RPMI7951 (cell line): ENCODE measurements at places on chromosomes 13 and 19. TPM values are rescaled to one million over a fixed set of nuclear protein-coding genes. Genes with fewer than 3 reads are reported as not detected.

- DNase-seq = no peak
These were observed 1.1 kb upstream of the ATP11A start for GRCh38 chr13:112688560-112689302.

DNA sequence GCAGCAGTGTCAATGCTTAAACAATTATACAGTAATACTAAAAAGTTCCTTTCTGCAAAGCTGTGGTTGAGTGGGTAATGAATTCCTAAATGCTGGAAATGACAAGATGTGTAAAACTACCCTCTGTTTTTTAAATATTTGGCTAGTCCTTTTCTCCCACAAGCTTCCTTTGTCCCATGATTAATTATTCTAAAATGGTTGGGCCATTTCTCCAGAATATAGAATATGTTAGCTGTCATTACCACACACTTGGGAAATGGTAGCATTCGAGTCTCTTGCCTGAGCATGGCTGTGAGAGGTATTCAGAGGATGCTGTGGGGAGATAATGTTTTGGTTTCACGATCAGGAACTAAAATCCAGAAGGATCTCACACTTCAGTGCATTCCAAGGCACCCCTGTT, 1185.8 kb downstream of the UQCRFS1 start:
- no peak for DNase-seq

DNA sequence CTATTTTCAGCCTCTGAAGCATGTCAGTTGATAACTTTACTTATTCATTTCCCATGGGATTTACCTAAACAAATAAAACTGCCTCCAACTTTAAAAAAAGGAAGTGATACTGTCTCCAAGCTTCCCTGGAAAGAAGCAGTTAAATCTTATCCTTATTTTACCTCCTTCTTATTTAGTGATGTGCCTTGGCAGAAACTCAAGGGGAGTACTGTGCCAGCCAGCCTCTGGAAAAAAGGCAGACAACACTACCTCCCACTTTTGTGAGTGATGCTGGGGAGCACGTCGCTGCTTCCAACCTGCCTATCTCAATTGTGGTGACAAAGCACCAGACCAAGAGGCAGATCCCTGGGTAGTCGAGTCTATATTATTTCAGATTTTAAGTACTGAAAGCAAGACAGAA, 765.6 kb downstream of the DIAPH3 start:
- no peak for DNase-seq

Gene PNMA8B
- not detected in 2 replicates for total RNA-seq

Gene PPM1N
- total RNA-seq = 1.8 and 2.3 TPM in 2 replicates

Gene PSG7
- total RNA-seq = not detected in 2 replicates

Gene MAMSTR
- 0.24 and 0.39 TPM in 2 replicates for total RNA-seq

- DNase-seq = peak; percentile 73
These were observed 122.9 kb downstream of the TSHZ3 start for GRCh38 chr19:31226151-31226935.

GRCh38 chr13:50161052-50161451, 145.8 kb downstream of the KCNRG start:
- peak; percentile 48 for DNase-seq

GRCh38 chr13:105048677-105049076, 1486.8 kb downstream of the EFNB2 start:
- no peak for DNase-seq

- no peak for DNase-seq
These were observed 56.4 kb downstream of the GGACT start for GRCh38 chr13:100532090-100532766.

GRCh38 chr19:2055931-2056836, 5.1 kb upstream of the MKNK2 start:
- peak; percentile 74 for DNase-seq

DNA sequence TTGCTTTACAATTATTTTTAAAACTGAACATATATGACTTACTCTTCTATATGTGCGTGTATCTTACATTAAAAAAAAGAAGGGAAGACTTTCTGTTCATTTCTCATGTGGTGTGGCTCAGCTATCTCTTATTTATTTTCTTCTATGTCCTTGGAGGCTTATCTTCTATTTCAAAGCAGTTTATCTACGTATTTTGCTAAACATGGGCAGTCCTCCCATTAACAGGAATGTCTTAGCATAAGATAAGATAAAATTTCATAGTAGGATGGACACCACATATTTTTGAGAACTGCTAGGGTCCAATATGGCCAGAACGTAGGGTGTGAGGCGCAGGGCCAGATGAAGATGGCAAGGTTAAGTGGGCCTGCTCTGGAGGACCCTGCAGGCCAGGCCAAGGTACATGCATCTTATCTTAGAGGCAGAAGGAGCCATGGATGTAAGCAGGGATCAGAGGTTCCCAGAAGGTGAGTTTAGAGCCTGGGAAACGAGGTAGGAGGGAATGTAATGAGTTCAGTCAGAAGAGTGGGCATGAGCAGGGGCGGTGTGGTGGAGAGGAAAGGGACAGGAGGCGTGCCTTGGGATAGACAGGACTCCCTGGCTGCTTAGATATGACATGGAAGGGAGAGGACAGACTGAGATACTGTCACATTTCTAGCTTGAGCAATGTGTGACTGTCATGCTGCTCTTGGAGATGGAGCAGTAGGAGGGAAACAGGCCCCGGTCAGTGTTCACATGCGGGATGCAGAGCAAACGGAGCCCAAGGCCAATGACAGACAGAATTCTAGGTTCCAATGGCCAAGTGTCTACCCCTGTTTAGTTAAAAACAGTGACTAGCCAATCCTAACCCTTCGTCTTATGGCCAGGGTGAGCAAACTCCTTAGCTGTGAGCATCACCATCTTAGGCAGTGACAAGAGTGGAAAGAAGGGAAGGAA, 68.6 kb upstream of the MEDAG start:
- DNase-seq = no peak

Gene NTF4
- total RNA-seq = not detected in 2 replicates

DNA sequence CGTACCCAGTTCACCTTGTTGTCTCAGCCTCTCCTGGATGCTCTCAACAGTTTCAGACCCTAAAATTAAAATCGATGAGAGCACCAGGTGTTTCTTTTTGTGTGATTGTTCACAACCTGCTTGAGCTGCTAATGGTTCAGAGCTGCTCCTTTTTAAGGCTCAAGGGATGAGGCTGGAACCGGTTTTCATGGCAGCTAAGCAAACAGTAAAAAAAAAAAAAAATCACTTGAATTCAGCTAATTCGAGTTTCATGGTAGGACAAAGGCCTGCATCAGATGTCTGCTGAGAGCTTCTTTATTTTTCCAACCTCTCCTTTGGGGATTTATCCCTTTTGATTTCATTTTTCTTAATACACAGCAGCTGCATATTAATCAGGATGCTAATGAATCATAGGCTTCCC, 6.5 kb downstream of the SYCE2 start:
- DNase-seq = no peak

- no peak for DNase-seq
These were observed 31.5 kb downstream of the ADGRE2 start for GRCh38 chr19:14746886-14747285.

Gene SWSAP1
- 2.0 and 3.0 TPM in 2 replicates for total RNA-seq
